Anterior cingulate cortex (tissue), 58 donors: ENCODE measurements at places on chromosomes 6 and 20.
A peak's percentile ranks its signal among the peaks of the same experiment; 100 is the strongest.

DNA sequence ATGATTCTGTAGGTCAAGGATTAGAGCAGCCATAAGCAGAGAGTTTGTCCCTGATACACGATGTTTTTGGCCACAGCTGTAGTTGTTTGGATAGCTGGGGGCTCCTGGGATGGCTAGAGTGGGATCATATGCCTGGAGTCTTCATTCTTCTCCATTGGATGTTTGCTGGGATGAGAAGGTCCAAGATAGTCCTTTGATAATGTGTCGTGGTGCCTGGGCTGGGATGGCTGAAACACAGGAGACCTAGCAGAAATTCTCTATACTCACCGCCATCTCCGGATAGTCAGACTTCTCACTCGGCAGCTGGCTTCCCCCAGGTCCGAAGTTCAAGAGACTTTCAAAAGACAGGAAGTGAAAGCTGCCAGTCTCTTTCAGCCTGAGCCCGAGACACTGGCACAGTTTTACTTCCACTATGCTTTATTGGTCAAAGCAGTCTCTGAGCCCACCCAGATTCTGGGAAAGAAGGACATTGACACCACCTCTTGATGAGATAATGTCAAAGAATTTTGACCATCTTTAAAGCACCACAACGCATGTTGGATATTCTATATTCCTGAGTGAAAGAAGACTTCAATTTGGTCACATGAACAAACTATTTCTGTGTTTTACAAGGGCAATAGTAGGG is 16.0 kb downstream of the MARCKS start:
- DNase-seq: peak; percentile 7

GRCh38 chr20:61744691-61745396 is 320.8 kb downstream of the TAF4 start:
- no peak for DNase-seq

DNA sequence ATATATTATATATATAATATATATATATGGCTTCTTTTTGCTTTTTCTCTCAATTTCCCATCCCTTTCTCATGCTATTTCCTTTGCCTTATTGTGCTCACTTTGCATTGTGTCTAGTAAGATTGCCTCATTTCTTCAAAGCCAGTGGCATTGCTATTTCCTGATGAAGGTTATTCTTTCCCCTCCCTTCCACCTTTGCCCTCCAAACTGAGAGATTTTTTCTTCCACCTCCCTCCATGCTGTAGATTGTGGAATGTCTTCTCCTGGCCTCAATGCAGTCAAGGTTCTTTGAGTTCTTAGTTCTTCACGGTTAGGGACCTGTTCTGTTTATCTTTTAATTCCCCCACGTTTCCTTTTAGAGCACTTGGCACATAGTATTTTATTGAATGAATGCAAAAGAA is 17.2 kb downstream of the SH3BGRL2 start:
- DNase-seq: no peak

DNA sequence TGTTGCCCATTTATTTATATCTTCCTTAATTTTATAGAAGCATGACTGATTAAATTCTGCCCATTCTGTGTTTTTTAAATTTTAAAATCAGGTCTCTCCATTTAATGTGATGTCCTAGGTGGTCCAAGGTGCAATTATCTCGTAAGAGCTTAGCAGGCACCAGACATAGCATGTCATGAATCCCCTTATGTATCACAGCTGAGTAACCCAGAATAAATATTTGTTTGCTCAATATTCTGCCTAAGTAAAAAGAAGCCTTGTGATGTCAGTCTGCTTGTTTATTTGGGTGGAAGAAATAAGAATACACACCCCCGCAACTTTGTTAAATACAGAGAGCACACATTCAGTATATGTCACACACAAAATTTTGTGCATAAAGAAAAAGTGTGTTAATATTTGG is 211.3 kb downstream of the FARS2 start:
- DNase-seq: no peak

GRCh38 chr6:117118490-117118889 is 146.9 kb upstream of the VGLL2 start:
- no peak for DNase-seq

DNA sequence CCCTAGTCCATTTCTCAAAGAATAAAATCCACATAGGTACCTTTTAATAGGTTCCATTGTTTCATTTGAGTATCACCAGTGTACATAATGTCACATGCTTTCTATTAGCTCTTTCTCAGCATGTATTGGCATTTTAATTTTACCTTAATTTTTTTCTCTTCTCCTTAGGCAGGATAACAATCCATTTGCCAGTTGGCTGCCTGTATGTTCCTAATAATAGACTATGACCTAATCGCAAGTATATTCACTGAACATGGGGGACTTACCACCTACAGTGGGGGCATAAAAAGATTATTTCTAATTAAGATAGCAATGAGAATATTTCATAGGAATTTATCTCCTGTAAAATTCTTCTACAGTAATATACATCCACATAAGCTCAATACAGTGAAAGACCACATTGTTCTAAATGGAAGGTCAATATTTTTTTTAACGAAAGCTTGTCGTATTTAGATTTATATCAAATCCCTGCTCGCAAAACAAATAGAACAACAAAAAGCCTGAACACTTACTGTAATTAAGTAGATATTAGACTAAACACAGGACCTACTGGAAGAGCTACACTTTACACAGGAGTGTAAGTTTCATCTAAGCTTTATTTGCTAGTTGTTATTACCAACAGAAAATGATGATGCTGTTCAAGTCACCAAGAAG is 76.4 kb downstream of the OGFRL1 start:
- DNase-seq: no peak

- no peak for DNase-seq
Measured at GRCh38 chr6:11054722-11055121, 10.6 kb upstream of the ELOVL2 start.
